ENCODE measurements at places on chromosomes 3 and 15.
A peak's percentile ranks its signal among the peaks of the same experiment; 100 is the strongest.

- DNase-seq: no peak
These were observed 17.0 kb upstream of the ANO10 start for GRCh38 chr3:43638594-43639447.

- no peak for DNase-seq
These were observed 8.7 kb downstream of the HYPK start for GRCh38 chr15:43808960-43809678.

- DNase-seq: peak; percentile 57
These were observed 4.6 kb downstream of the FSIP1 start for GRCh38 chr15:39778021-39778420.

DNA sequence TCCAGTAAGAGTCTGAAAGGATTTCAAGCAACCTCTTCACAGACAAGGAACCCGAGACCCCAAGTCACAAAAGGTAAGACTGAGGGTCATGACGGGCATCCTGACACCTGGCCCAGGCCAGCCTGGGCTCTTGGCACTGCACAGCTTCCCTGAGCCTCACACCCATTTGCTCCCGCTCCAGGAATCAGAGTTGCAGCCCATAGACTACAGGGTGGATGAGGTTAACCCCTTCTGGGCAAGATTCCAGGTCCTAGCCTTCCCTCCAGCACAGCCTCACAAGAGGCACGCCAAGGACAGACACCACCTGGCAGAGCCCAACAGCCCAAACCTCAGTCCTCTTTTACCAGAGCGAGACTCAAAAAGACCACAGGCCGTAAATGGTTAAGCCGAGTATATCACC lies 36.2 kb downstream of the RBPMS2 start:
- DNase-seq: no peak

- DNase-seq: no peak
These were observed 143.5 kb downstream of the ADAM10 start for GRCh38 chr15:58605931-58606530.
